ENCODE measurements at places on chromosomes 3 and 15.

GRCh38 chr15:99427668-99428361, 138.0 kb upstream of the MEF2A start:
- no peak for DNase-seq

GRCh38 chr3:43043071-43043766, 62.7 kb downstream of the POMGNT2 start:
- no peak for DNase-seq

GRCh38 chr3:29940759-29941323, 660.0 kb downstream of the RBMS3 start:
- DNase-seq = no peak

- no peak for DNase-seq
Observed at GRCh38 chr3:183954875-183955274, 62.8 kb downstream of the ABCC5 start.

DNA sequence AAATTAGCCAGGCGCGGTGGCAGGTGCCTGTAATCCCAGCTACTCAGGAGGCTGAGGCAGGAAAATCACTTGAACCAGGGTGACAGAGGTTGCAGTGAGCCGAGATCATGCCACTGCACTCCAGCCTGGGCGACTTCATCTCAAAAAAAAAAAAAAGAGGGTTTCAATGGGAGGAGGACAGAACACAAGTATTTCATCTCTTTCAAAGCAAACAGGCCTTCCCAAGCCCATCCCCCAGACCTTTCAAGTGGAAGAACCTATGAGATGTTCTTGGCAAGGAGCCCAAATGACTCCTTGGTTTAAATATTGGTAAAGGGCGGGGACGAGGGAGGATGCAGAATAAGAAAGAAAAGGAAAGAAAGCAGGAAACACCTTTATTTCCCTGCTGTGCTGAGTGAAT, 62.2 kb upstream of the MCF2L2 start:
- no peak for DNase-seq

DNA sequence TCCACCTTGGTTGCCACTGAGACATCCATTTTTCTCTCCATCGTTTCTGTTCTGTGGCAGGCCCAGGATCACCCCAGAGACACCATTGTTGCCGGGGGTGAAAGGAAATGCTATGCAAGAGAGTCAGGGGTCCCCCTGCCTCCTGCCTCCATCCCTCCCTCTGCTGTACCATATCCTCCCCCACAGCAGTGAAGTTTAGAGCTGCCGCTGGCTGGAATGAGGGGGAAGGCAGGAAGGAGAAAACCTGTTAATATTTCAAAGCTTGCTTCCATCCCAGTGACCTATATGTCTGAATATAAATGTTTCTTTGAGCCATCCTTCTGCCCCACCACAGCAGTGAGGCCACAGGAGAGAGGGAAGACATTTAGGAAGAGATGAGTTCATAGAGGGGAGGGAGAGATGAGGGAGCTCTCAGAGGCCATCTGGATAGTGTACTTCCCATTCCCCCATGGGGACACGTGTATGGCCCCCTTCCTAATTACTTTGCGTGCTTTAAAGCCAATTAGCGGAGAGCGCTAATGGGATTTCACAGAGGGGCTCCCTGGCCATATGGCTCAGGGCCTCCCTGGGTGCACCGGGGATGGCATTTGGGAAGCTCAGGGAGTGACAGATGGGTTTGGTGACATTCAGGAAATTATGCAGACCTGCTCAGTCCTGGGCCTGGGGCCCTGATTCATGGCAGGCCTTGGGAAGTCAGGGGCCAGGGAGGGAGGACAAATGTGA, 40.4 kb upstream of the CHRNB4 start:
- DNase-seq = no peak

DNA sequence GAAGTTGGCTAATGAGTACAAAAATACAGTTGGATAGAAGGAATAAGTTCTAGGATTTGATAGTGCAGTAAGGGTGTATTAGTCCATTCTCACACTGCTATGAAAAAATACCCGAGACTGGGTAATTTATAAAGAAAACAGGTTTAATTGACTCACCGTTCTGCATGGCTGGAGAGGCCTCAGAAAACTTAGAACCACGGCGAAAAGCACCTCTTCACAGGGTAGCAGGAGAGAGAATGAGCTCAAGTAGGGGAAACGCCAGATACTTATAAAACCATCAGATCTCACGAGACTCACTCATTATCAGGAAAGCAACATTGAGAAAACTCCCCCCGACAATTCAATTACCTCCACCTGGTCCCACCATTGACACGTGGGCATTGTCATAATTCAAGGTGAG, 483.3 kb downstream of the TUSC7 start:
- no peak for DNase-seq

DNA sequence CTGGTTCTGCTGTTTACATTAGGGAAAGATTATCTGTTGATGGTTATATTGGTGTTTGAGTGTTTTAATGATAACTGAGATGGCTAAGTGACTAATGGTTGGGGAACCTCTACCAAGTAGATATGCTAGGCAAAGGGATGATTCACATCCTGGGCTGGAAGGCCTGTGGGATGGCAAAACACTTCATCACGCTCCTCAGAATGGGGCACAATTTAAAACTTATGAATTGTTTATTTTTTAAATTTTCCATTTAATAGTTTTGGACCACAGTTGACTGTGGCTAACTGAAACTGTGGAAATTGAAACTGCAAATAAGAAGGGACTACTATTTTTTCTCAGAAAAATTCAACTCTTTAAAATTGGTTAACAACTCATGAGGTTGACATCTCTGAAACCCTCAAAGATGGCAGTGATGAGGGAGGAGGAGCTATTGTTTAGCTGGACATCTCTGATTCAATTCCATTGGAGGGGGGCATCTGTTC, 100.5 kb upstream of the ZBED2 start:
- no peak for DNase-seq

GRCh38 chr3:32421991-32422859, 30.6 kb downstream of the CMTM7 start:
- peak; percentile 52 for DNase-seq
